Activated T-helper 17 cell treated with anti-CD3 and anti-CD28 coated beads, Interleukin-2, amount 50 U/mL, for 72 hours (primary cell): ENCODE measurements at places on chromosomes 2 and 18. TPM values are rescaled to one million over a fixed set of nuclear protein-coding genes. Genes with fewer than 3 reads are reported as not detected.

VWA3B gene
- total RNA-seq: not detected

LONRF2 gene
- 0.16 TPM for total RNA-seq

BARD1 gene
- total RNA-seq: 22.3 TPM

ANKRD12 gene
- 170 TPM for total RNA-seq

DNAJC5G gene
- not detected for total RNA-seq

DPYSL5 gene
- total RNA-seq: not detected

LYPD6B gene
- total RNA-seq: not detected

SULT1C2 gene
- total RNA-seq: not detected

FBXO41 gene
- total RNA-seq: 36.3 TPM

ASPRV1 gene
- 0.73 TPM for total RNA-seq

RAX gene
- not detected for total RNA-seq

ACMSD gene
- total RNA-seq: not detected

PJVK gene
- total RNA-seq: 2.4 TPM

LPIN1 gene
- total RNA-seq: 59.0 TPM
